ENCODE measurements at places on chromosomes 2 and 18.

DNA sequence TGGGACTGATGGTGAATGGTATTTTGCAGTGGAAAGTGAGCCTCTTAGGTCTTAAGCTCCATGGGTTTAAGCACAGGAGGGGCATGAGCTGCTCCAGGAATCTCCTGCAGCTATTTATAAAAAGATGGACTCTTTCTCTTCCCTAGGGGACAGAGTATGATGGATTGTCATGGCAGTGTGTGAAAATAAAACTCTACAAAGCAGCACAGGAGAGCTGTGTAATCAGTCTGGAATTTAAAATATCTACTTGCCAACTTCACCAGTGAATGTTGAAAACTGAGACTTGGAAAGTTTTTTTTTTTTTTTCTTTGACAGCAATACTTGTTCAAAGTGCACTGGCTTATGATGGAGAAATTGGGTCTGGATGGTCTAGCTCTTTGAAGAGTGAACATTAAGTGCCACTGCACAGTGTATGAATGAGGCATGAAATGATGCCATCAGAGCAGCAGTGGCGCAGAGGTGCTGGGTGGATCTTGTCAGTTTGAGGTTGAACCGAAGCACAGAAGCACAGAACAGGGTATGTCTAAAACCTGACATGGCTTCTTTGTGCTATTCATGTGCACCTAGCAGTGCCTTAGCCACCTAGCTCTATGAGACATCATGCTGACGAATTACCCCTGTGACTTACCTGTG is 245.4 kb downstream of the PTPRM start:
- no peak for DNase-seq

- no peak for DNase-seq
Observed at GRCh38 chr2:74887960-74888700, 54.2 kb downstream of the HK2 start.

DNA sequence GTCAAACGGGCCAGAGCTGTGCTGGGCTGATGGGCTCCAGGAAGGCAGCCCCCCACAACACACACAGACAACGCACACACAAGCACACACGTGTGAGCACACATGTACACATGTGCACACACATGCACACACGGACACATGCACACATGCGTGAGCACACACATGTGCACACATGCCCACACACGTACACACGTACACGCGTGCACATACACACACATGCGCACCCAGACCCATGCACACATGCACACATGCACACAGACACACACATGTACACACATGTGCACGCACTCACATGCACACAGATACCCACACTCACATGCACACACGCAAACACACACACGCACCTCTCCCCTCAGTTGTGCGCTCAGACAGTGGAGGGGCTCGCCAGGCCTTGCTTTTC is 31.2 kb upstream of the HPCAL1 start:
- no peak for DNase-seq

GRCh38 chr2:46498681-46499080 is 19.3 kb downstream of the TMEM247 start:
- no peak for DNase-seq

- DNase-seq, result no peak
Observed at GRCh38 chr18:48803518-48803917, 147.2 kb downstream of the SMAD7 start.

DNA sequence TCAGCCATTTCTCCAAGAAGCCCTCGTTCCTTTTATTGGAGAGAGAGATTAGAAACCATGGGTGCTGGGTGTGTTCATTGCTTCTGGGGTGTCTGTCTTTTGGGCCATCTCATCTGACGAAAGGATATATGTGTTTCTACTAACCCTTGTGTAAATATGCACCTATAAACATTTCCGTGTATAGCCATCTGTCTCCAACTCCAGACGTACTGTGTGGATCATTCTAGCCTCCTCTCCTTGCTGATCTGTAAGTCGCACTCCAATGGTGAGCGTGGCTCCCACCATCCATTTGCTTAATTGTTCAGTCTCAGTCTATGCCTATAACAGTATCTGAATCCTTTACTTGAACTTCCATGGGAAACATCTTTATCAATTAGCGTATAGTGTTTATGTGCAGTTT is 1.8 kb downstream of the RBFA start:
- DNase-seq, result no peak

DNA sequence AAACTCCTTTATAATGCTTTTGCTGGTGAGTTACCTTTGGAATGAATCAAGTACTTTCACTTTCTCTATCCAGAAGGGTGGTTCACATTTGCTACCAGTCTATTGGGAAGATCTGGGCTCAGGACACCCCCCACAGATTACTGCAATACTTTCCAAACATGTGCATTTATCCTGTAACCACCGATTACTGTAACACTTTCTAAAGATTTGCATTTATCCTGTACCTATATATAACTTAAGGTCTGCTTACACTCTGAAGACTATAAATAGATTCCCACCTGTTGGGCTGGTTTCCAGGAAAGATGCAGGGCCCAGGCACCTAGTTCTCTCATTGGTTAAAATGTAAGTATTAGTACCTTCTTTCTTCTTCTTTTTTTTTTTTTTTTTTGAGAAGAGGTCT is 113.0 kb upstream of the NEDD4L start:
- no peak for DNase-seq

DNA sequence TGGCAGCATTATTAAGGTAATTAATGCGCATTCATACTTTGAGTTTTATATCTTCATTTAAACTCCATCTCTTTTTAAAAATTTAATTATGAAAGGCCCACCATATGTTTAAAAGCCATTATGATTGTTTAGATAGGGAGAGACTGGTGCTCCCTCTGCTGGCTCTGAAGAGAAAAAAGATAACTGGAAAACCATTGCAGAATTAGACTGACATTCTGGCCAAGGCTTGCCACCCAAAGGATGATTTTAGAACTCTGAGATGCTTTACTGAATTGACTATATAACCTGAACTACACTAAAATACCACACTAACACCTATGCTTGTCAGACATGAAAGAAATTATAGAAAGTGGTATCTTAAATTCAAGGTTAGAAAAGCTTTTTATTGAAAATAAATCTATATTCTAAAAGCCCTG is 127.6 kb upstream of the SPOPL start:
- no peak for DNase-seq

GRCh38 chr18:76349067-76349715 is 145.9 kb downstream of the ZNF516 start:
- peak; percentile 34 for DNase-seq

GRCh38 chr18:64164883-64165282 is 16.0 kb upstream of the LINC00305 start:
- DNase-seq, result no peak

GRCh38 chr2:125224188-125224587 is 1199.1 kb downstream of the CNTNAP5 start:
- DNase-seq, result no peak

- DNase-seq, result no peak
Observed at GRCh38 chr18:48942086-48942485, 8.7 kb downstream of the SMAD7 start.

DNA sequence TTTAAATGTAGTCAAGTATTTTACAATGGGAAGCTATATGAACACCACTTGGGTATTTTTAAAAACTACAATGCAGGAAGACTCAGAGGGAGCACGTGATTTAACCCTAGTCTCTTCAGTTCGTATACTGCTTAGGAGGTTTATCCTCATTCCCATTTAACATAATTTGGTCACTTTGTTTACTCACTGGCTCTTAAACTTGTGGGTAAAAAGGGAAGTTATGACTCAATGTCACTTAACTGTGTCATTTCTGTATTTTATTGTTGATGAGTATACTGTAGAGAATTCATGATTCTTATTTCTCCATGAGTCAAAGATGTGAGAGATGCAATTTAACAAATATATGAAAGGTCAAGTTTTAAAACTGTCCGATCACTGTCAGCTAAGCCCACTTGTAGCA is 48.2 kb downstream of the SLC66A3 start:
- peak; percentile 57 for DNase-seq
